Large intestine (tissue), 12 donors: ENCODE measurements at places on chromosomes 12 and 14. TPM values are rescaled to one million over a fixed set of nuclear protein-coding genes. Genes with fewer than 3 reads are reported as not detected.
A peak's percentile ranks its signal among the peaks of the same experiment; 100 is the strongest.

GRCh38 chr12:1590221-1590979, 4.0 kb downstream of the FBXL14 start:
- H3K27ac ChIP-seq, result peak overlapping the region; percentile 37
- H3K36me3 ChIP-seq, result no peaks in the 10 kb centered on the region
- peak; percentile 43 for DNase-seq
- no peaks in the 10 kb centered on the region for H3K27me3 ChIP-seq
- H3K4me3 ChIP-seq, result peak overlapping the region; percentile 6
- peaks cover 52% of the 10 kb centered on the region for H3K4me1 ChIP-seq

DNA sequence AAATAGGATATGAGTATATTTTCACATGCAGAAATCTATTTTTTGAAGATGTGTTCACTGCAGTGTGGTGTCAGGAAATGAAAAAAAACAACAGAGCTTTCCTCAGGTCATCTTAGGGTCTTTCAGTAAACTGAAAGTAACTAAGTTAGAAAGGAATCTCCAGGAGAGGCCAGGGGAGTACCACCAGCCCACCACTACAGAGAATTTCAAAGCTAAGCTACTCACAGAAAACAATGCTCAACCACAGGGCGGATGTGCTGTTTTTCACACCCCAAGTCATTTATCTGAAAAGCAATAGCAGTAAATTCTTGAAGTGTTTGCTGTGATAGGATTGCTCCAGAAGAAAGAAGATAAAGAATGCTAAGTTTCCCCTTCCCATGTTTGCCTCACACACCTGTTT, 79.0 kb downstream of the IFNG start:
- H3K27ac ChIP-seq, result no peak overlapping the region
- no peaks in the 10 kb centered on the region for H3K27me3 ChIP-seq
- H3K36me3 ChIP-seq, result no peaks in the 10 kb centered on the region
- H3K4me1 ChIP-seq, result peaks cover 10% of the 10 kb centered on the region

The KRT76 gene
- polyA plus RNA-seq, result not detected

DNA sequence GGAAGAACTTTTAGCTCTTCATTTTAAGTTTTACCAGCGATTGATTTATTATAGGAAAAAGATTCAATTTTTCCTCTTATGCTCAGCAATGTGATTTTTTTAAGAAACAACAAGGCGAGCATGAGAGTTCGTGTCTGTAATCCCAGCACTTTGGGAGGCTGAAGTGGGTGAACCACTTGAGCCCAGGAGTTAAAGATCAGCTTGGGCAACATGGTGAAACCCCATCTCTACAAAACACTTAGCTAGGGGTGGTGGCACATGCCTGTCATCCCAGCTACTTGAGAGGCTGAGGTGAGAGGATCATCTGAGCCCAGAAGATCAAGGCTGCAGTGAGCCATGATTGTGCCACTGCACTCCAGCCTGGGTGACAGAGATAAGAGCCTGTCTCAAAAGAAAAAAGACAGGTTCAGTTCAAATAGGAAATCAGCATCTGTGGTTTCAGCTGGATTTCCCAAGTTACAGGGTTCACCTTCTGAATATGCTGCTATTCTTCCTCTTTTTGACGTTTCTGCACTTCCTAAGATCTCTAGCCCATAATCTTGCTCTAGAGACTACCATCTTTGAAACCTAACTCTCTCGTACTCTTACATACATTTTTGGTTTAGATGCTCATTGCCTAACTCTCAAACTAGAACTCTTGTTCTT, 274.7 kb downstream of the SEC23A start:
- H3K4me1 ChIP-seq, result no peaks in the 10 kb centered on the region
- no peak for DNase-seq
- no peak overlapping the region for H3K4me3 ChIP-seq
- no peak overlapping the region for H3K27ac ChIP-seq
- no peaks in the 10 kb centered on the region for H3K27me3 ChIP-seq
- no peaks in the 10 kb centered on the region for H3K36me3 ChIP-seq

DNA sequence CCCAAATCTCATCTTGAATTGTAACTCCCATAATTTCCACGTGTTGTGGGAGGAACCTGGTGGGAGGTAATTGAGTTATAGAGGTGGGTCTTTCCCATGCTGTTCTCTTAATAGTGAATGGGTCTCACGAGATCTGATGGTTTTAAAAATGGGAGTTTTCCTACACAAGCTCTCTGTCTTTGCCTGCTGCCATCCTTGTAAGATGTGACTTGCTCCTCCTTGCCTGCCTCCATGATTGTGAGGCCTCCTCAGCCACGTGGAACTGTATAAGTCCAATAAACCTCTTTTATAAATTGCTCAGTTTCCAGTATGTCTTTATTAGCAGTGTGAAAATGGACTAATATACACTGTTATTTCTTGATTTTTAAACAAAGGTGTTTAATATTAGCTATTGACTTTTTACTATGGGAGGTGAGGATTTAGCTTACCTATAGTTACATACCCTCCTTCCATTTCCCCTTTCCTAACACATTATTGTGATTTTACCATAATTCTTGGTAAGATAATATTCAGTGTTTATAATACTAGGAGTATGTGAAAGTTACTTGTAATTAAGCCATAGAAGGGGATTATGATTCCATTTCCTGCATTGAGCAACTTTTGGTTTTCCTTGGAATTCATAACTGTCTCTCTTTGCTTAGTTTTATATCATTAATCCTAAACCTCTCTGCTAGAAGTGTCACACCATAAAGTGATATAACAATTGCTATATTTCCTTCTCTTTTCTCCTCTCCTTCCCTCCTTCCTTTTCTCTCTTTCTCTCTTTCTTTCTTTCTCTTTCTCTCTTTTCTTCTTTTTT, 151.0 kb upstream of the KRAS start:
- H3K4me3 ChIP-seq, result no peak overlapping the region
- DNase-seq, result no peak
- H3K27me3 ChIP-seq, result no peaks in the 10 kb centered on the region
- no peaks in the 10 kb centered on the region for H3K4me1 ChIP-seq
- no peaks in the 10 kb centered on the region for H3K36me3 ChIP-seq

DNA sequence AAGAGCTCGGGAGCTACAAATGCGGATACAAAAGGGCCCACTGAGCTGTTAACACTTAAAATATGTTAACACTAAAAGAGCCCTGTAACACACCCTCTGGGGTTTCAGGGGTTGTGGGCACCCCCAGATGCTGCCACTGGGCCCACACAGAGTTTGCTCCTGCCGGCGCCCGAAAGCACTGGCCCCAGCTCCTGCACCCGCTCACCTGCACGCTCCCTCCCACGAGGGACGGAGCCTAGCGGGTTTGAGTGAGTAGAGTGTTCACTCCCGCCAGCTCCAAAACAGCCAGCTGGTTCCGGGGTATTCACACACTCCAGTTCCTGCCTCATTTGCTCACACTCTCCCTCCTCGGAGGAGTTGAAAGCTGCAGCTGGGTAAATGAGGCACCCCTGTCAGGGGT, 357.7 kb downstream of the ETNK1 start:
- H3K27me3 ChIP-seq, result no peaks in the 10 kb centered on the region
- H3K4me3 ChIP-seq, result no peak overlapping the region
- DNase-seq, result no peak
- no peaks in the 10 kb centered on the region for H3K4me1 ChIP-seq
- H3K36me3 ChIP-seq, result no peaks in the 10 kb centered on the region

- no peak overlapping the region for H3K27ac ChIP-seq
- DNase-seq, result no peak
- no peak overlapping the region for H3K4me3 ChIP-seq
- H3K27me3 ChIP-seq, result no peaks in the 10 kb centered on the region
- no peaks in the 10 kb centered on the region for H3K4me1 ChIP-seq
These were observed 51.3 kb downstream of the STX2 start for GRCh38 chr12:130787445-130788410.

The GPR65 gene
- polyA plus RNA-seq, result 1.2 TPM

DNA sequence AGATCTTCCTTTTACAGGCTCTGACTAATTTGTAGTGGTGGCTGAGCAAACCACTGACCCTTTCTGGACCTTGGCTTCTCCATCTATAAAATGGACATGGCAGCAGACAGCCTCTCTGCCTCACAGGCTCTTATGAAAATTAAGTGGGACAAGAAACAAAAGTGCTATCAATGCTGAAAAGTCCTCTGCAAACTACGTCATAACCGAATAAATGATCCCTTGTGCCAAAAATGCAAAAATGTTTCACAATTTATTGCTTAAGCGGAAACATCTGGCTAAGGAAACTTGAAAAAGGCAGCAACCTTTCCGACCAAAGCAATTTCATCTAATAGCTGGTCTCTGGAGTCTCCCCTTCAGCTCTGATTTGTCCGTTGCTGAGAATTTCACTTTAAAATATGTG, 108.5 kb upstream of the PLXNC1 start:
- no peak overlapping the region for H3K27ac ChIP-seq
- no peak for DNase-seq
- no peaks in the 10 kb centered on the region for H3K36me3 ChIP-seq
- no peaks in the 10 kb centered on the region for H3K27me3 ChIP-seq
- no peak overlapping the region for H3K4me3 ChIP-seq

The HCAR1 gene
- polyA plus RNA-seq, result 0.46 TPM

- H3K4me1 ChIP-seq, result peaks cover 4% of the 10 kb centered on the region
- peak overlapping the region; percentile 20 for H3K27ac ChIP-seq
- peak overlapping the region; percentile 53 for H3K4me3 ChIP-seq
- no peak for DNase-seq
- H3K36me3 ChIP-seq, result no peaks in the 10 kb centered on the region
These were observed 18.5 kb downstream of the HPD start for GRCh38 chr12:121839993-121840761.

- peaks cover 28% of the 10 kb centered on the region for H3K27me3 ChIP-seq
- H3K27ac ChIP-seq, result no peak overlapping the region
- no peaks in the 10 kb centered on the region for H3K4me1 ChIP-seq
- no peak overlapping the region for H3K4me3 ChIP-seq
- H3K36me3 ChIP-seq, result no peaks in the 10 kb centered on the region
These were observed 144.8 kb downstream of the NUAK1 start for GRCh38 chr12:105993766-105994555.

DNA sequence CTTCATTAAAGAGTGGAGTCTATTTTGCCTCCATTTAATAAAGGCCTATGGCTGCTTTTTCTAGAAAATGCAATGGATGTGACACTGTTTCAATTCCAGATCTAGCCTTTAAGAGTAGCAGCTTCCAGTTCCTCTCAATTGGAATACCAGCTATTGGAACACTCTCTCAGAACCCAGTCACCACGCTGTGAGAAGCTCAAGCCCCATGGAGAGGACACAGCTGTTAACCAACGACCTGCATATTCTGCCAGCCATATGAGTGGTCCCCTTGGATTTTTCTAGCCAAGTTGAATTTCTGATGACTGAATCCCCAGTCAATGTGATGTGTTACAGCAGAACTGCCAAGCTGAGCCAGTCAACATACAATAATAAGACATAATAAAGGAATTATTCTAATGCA, 131.8 kb downstream of the TMTC3 start:
- H3K36me3 ChIP-seq, result no peaks in the 10 kb centered on the region
- no peak overlapping the region for H3K4me3 ChIP-seq
- no peaks in the 10 kb centered on the region for H3K4me1 ChIP-seq

DNA sequence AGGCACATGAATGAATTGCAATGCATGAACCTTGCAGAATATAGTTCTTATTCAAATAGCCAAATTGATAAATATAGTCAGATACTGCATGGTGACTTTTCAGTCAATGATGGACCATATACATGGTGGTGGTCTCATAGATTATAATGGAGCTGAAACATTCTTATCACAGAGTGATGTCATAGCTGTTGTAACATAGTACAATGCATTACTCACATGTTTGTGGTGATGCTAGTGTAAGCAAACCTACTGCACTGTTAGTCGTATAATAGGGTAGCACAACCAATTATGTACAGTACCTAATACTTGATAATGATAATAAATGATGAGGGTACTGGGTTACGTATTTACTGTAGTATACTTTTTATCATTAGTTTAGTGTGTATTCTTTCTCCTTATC, 280.3 kb downstream of the BCAT1 start:
- H3K4me3 ChIP-seq, result no peak overlapping the region
- no peak overlapping the region for H3K27ac ChIP-seq
- DNase-seq, result no peak

GRCh38 chr14:37422319-37422718, 172.7 kb downstream of the FOXA1 start:
- no peak overlapping the region for H3K4me3 ChIP-seq

The KRT83 gene
- 0.03 TPM for polyA plus RNA-seq

DNA sequence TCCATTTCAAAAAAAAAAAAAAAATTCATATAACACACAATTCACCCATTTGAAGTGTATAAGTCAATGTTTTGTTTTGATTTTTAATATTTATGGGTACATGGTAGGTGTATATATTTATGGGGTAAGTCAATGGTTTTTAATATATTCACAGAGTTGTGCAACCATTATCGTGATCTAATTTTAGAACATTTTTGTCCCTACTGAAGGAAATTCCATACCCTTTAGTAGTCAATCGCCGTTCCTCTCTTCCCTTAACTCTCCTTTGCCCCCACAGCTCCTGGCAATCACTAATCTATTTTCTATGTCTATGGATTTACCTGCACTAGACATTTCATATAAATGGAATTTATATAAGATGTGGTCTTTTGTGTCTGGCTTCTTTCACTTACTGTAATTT, 92.8 kb downstream of the TRAFD1 start:
- peaks cover 47% of the 10 kb centered on the region for H3K36me3 ChIP-seq
- no peaks in the 10 kb centered on the region for H3K4me1 ChIP-seq

The PLEKHD1 gene
- 0.03 TPM for polyA plus RNA-seq

DNA sequence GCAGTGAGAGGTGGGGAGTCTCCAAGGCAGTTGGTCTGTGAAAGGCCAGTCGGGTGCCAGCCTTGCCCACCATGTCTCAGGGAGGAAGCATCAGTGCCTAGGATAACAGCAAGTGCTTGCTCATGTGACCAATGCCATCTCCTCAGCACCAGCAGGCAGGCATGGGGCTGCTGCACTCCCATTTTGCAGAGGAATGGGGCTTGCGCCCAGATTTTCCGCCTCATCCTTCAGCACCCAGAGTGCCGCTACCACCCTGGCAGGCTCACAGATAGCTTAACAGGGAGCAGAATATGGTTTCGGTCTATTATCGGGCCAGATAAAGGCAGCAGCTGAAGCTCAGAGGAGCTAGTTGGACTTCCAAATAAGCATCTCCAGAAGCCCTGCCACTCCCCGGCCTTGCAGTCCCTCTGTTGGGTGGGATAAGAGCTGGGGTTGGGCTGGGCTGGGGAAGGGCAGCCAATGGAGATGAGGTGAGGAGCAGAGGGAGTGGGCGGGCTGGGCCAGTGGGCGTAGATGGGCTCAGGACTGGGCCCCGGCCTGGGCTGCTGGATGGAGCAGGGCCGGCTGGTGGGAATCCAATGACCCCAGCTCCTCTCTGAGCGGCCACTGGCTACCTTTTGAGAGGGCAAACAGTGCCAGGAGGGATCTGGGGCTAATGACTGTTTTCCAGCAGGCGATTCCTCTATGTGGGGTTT, 8.4 kb upstream of the KRT80 start:
- no peaks in the 10 kb centered on the region for H3K27me3 ChIP-seq
- H3K4me3 ChIP-seq, result no peak overlapping the region
- no peak for DNase-seq

GRCh38 chr12:57632958-57633840, at the start of gene B4GALNT1:
Gene B4GALNT1, minus strand, starts transcription at chr12:57633201. Its CDS starts 1,069 bp downstream, at chr12:57632132.
- H3K36me3 ChIP-seq, result no peaks in the 10 kb centered on the region
- H3K4me1 ChIP-seq, result peaks cover 7% of the 10 kb centered on the region
- H3K27ac ChIP-seq, result no peak within 1 kb of the TSS
- DNase-seq, result peak; percentile 64

- no peaks in the 10 kb centered on the region for H3K27me3 ChIP-seq
- peak overlapping the region; percentile 62 for H3K4me3 ChIP-seq
- H3K4me1 ChIP-seq, result peaks cover 29% of the 10 kb centered on the region
- peak overlapping the region; percentile 16 for H3K27ac ChIP-seq
These were observed 448 bp downstream of the TSPAN9 start for GRCh38 chr12:3077572-3078081.

GRCh38 chr14:102915292-102916110, 7.0 kb upstream of the AMN start:
- H3K27ac ChIP-seq, result no peak overlapping the region
- H3K27me3 ChIP-seq, result no peaks in the 10 kb centered on the region
- H3K4me3 ChIP-seq, result no peak overlapping the region
- peaks cover 2% of the 10 kb centered on the region for H3K36me3 ChIP-seq
